Fibroblast of the conjunctiva (primary cell): ENCODE measurements at places on chromosomes 7 and 10.

DNA sequence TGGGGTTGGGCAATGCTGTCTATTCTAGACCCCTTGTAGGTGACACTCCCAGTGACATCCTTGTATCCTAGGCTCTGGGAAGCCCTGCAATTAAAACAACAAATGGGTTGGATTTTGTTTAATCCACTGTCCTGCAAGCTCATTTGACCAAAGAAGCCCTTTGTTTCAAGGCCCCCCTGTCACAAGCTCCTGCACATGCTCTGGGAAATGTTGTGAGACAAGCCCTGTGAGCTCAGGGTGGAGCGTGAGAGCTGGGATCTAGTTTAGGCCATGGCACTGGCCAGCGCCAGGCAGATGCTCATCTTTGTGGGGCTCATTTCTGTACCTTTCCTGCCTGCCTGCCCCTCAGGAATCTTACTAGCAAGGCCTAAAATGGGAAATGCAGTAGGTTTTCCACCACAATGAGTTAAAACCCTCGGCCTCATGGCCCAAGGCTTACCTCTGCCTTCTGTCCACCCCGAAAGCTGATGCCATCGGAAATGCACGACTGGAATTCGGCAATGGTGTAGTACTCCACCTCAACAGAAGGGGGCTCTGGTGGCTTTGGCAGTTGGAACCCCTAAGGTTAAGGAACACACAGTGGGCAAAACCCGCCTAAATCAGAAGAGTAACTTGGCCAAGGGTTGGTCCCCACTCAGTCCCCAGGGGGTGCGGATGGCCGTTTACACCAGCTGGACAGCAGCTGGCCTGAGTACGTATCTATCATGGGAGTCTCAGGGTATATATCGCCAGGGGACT lies 112.0 kb downstream of the NEURL1 start:
- peak; percentile 59 for DNase-seq

DNA sequence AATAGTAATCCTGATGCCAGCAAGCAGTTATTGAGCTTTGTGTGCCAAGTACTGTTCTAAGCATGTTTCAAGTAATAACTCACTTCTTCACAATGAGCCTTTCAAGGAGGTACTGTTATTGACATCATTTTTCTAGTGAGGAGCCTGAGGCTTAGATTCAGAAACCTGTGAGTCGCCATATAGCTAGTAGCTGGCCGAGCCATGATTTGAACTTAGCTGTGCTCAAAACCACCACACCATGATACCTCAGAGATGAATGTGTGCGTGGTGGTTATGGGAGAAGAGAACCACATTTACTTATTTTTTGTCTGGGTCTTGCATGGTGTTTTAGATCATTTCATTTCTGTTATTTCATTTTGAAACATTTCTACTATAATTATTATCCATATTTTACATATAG lies 578.9 kb downstream of the AUTS2 start:
- no peak for DNase-seq

GRCh38 chr7:17844514-17845196 lies 95.6 kb downstream of the SNX13 start:
- no peak for DNase-seq

DNA sequence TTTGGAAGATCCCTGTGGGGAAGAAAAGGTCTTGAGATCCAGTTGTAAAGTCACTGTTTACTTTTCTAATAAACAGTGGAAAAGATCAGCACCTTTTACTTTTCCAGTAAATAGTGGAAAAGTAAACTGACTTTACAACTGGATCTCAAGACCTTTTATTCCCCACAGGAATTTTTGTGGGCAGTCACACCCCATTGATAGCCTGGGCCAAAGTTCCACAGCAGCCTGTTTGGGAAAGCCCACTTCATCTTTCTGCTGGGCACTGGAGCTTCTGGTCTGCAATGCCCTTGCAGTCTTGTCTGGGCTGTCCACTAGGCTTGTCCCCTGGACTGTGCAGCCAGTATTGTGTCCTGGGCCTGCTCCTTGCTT lies 50.2 kb downstream of the ADCY1 start:
- DNase-seq = no peak

- no peak for DNase-seq
Measured at GRCh38 chr7:90582164-90582563, 14.0 kb upstream of the CDK14 start.

DNA sequence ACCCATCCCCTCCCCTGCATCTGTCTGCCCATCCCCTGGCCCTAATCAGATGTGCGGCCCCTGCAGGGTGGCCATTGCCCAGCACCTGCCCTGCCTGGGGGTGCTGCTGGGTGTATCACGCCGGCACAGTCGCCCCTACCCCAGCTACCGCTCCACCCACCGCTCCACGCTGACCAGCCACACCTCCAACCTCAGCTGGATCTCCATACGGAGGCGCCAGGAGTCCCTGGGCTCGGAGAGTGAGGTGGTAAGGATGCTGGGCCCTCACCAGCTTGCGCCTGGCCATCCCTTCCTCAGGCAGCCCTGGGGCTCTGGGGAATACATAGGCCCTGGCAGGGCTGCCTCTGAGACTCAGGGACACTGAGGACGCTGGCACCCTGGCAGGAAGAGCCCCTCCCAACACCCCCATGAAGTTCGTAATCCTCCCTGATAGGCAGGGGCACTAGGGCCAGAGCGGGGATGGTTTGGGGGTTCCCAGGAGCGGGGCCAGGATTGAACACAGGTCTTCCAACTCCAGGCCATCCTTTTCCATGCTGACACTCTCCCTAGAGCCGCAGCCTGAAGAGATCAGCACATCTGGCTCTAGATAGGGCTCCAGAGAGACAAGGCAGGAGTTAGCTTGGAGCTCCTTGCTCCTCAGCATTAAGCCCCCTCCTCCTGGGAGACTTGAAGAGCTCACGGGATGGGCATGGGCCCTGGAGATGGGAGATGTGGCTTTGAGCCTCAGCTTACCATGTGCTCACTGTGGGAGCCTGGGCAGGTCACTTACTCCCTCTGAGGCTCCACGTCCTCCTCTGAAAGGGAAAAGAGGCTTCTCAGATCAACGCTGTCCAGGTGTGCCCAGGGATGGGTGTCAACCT lies 5.9 kb upstream of the LDB3 start:
- DNase-seq = no peak

DNA sequence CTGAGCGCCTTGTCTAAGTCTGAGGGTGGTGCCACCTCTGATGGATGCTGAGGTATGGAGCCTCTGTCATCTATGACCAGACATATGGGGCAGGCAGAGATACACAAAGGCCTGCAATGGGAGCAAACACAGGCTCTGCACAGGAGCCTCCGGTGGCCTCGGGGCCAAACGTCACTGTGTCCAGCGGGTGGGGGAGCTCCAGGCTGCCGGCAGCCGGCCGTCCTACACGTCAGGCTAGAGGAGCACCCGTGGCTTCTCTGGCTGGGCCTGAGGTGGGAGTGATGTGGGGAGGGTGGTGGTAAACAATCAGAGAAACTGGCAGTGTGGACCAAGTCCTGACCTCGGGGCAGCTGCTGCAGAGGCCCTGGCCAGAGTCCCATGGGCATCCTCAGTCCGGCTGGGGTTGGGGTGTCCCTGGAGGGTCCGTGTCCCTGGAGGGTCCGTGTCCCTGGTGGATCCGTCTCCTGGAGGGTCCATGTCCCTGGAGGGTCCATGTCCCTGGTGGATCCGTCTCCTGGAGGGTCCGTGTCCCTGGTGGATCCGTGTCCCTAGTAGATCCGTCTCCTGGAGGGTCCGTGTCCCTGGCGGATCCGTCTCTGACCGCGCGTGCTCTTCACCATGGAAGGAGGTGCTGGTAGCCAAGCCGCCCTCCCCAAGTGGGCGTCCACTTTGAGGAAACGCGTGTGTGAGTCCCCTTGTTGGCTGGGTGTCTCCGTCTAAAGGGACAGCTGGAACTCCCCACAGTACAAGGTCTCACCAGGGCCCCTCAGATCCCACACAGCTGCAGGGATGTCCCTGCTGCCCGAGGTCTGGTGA lies 24.2 kb upstream of the FAM20C start:
- no peak for DNase-seq

- peak; percentile 9 for DNase-seq
Measured at GRCh38 chr7:41652267-41652666, 50.6 kb downstream of the INHBA start.

GRCh38 chr7:114269714-114270113 lies 144.9 kb upstream of the FOXP2 start:
- DNase-seq = no peak

- DNase-seq = no peak
Measured at GRCh38 chr7:27171637-27172314, 2.3 kb downstream of the HOXA10 start.

GRCh38 chr10:64506963-64507362 lies 985.8 kb downstream of the REEP3 start:
- DNase-seq = no peak

DNA sequence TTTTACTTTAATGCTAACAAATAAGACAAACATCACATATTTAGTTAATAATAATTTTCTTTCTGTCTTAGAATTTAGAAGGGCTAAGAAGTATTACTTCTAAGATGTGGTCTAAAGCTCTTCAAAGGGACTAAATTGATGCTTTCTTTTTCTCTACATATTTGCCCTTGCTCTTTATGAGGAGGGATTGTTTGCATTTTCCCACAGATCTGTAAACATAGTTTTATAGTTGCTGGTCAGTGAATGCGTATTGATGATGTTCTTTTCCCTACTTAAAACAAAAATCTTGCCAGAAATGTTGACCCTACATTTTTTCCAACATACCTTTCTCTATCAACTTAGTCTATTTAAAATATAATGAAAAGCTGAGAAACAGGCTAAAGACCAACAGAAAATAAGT lies 372.4 kb upstream of the LRGUK start:
- DNase-seq = no peak

DNA sequence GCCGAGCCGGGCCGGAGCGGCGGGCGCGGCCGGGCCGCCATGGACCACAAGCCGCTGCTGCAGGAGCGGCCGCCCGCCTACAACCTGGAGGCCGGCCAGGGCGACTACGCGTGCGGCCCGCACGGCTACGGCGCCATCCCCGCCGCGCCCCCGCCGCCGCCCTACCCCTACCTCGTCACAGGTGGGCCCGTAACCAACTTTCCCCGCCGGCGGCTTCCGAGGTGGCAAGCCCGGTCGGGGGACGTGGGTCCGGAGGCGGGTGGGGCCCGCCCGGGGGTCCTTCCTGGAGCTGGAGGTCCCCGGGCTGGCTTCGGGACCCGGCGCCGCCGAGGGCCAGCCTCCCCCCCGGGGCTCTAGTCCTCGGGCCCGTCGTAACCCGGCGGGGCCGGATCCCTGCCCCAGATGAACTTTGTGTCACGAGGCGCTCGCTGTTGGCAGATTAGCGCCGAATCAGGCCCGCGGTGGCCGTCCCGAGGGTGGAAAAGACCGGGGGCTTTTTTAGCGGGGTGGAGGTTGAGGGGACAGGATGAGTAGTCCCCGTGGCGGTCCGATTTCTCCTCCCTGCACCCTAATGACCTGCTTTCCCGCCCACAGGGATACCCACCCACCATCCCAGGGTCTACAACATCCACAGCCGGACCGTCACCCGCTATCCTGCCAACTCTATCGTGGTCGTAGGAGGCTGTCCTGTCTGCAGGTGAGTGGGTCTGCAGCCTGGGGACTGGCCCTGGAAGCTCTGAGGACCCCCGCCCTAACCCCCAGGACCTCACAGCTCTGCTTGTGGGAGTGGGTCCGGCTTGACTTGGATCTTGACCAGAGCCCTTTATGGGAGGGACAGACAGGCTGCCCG lies 496 bp downstream of the BRI3 start:
- DNase-seq = no peak

DNA sequence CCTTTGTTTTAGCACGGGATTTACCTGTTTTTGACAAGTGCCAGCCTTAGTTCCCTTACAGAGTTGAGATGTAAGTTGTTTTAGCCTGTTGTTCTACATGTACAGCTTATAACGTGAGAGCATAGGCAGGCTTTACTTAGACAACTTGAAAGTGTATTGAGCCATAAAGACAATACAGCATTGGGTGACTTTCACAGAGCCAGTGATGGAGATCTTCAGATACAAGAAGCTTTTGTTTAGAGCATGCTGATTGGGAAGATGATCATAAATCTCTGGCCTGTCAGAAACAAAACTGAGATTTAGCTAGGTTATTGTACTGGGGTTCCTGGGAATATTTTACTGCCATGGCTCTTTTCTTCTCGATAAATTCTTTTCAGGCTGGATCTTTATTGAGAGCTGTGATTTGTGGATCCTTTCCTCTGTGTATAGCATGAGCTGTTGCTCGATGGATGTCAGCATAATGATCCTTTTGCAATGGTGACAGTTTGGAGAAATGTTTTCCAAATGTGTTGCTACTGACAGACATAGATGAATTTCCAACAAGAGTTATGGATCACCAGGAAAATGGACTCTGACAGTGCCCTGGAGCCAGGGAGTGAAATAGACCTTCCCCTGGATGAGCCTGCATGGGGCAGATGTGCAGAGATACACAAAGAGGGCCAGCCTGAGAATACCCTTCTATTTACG lies 30.2 kb downstream of the LHFPL3 start:
- DNase-seq = no peak

DNA sequence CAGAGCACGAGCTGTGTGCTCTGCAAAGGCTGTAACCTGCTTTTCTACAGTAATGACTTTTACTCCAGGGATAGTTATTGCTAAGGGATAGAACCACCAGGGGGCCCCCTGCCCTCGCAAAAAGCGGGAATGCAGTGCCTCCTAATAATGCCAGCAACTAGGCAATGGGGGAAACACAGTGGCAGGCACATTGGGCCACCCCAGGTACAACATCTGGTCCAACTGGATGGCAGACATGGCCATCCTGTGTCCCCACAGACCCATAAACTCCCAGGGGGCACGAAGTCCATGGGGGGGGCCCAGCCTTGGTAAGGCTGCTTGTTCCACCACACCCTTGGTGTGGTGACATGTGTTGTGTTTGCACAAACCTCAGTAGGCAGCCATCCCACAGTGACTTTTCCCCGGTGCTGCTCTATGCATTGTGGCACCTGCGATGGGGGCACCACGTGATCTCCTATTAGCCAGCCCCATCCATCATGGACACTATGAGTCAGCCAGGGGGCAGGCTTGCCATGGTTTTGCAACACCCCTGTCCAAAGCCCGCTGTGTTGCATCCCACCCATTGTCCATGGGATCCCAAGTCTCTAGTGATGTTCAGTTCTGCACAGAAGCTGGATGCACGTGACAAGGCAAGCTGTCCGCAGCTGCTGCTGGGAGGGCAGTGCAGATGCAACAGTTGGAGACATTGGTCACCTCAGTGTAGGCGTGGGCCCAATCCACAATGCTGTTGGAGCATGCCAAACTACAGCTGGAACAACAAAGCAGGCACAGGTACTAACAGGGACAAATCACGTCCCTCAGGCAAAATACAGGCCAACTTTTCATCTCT lies 84.0 kb downstream of the ANLN start:
- DNase-seq = no peak

DNA sequence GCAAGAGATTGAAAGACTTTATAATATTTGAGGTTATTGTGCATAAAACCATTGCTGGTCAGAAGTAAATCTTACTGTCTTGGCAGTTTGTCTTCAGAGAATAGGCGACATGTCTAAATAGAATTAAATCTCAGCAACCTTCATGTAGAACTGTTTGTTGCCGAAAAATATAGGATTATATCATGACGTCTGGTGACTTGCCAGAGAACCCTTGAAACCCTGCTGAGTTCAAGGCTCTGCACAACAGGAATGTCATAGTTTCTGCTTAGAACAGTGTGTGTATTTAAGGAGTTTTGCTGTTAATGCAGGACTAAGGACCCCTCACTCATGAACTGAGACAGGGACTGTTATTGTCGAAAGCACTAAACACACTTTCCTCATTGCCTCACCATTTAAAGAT lies 206.4 kb upstream of the ETV1 start:
- no peak for DNase-seq
